ENCODE measurements at places on chromosomes 11 and 22.

DNA sequence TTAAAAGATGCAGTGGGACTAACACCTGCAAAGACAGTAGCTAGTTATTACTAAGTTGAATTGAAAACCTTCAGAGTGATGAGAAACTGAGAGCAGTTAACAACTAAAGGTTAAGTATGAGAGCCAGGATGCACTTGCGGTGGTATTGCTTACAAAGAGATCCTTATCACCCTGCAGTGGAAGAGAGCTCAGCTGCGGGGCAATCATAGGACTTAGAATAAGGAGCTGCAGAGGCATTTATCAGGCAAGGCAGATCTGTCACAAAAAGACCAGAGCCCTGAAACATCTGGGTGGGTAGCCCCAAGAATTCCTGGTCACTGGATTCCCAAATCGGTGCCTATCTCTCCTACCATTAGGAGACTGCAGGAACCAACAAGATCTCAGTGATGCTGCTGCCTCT is 34.3 kb upstream of the CFAP300 start:
- H3K36me3 ChIP-seq: no peaks in the 10 kb centered on the region
- peak; percentile 16 for DNase-seq
- H3K27ac ChIP-seq: no peak overlapping the region
- no peaks in the 10 kb centered on the region for H3K27me3 ChIP-seq
- H3K4me1 ChIP-seq: peaks cover 14% of the 10 kb centered on the region

GRCh38 chr11:106827687-106828086 is 190.6 kb downstream of the GUCY1A2 start:
- H3K27ac ChIP-seq: no peak overlapping the region
- no peaks in the 10 kb centered on the region for H3K36me3 ChIP-seq
- H3K4me1 ChIP-seq: no peaks in the 10 kb centered on the region
- no peaks in the 10 kb centered on the region for H3K27me3 ChIP-seq
- DNase-seq: no peak
- no peak overlapping the region for H3K4me3 ChIP-seq

DNA sequence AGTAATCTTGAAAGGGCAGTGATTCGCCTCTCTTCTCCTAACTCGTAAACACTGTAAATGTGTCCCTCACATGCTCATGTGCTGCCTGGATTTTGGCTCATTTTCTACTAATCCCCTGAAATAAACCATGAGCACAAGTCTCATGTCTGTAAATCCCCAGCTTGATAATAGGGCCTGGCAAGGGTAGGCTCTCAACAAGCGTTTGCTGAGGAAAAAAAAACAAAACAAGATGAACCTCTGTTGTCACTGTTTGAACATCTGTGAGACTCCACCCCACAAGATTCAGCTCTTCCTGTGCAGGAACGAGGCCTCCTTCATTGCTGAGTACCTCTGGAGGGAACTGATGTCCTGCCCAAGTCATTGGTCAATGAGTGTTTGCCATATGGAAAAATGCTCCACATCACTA is 4.5 kb upstream of the CYB5R2 start:
- no peaks in the 10 kb centered on the region for H3K27me3 ChIP-seq
- peaks cover 11% of the 10 kb centered on the region for H3K4me1 ChIP-seq
- H3K4me3 ChIP-seq: no peak overlapping the region
- peak; percentile 61 for DNase-seq
- no peaks in the 10 kb centered on the region for H3K36me3 ChIP-seq
- peak overlapping the region; percentile 61 for H3K27ac ChIP-seq

DNA sequence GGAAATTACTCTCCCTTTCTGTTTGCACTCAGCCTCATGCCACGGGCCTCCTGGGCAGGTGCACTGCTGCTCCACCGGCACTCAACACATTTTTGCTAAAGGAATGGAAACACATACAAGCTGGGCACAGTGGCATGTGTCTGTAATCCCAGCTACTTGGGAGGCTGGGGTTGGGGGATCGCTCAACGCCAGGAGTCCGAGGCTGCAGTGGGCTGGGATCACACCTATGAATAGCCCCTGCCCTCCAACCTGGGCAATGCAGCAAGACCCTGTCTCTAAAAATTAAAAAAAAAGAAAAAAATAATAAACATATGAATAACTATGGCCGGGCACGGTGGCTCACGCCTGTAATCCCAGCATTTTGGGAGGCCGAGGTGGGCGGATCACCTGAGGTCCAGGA is 30.6 kb downstream of the RRP7A start:
- DNase-seq: no peak
- no peaks in the 10 kb centered on the region for H3K36me3 ChIP-seq
- no peak overlapping the region for H3K27ac ChIP-seq
- no peaks in the 10 kb centered on the region for H3K27me3 ChIP-seq
- H3K4me1 ChIP-seq: no peaks in the 10 kb centered on the region
- H3K4me3 ChIP-seq: no peak overlapping the region

DNA sequence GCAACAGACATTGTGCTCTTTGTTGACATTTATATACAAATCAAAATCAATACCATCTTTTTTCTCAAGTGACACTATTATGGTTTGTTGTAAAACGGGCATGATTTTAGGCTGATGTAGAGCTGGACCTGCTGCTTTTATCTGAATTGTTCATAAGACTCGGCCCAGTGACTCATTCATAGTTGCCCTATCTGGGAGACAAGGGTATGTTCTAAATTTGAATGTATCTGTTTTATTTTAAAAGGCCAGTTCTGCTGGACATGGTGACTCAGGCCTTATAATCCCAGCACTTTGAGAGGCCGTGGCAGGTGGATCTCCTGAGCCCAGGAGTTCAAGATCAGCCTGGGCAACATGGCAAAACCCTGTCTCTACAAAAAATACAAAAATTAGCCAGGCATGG is 39.3 kb downstream of the CEP295 start:
- no peak overlapping the region for H3K27ac ChIP-seq
- no peak overlapping the region for H3K4me3 ChIP-seq
- no peaks in the 10 kb centered on the region for H3K27me3 ChIP-seq
- H3K36me3 ChIP-seq: no peaks in the 10 kb centered on the region
- no peaks in the 10 kb centered on the region for H3K4me1 ChIP-seq
- DNase-seq: no peak

DNA sequence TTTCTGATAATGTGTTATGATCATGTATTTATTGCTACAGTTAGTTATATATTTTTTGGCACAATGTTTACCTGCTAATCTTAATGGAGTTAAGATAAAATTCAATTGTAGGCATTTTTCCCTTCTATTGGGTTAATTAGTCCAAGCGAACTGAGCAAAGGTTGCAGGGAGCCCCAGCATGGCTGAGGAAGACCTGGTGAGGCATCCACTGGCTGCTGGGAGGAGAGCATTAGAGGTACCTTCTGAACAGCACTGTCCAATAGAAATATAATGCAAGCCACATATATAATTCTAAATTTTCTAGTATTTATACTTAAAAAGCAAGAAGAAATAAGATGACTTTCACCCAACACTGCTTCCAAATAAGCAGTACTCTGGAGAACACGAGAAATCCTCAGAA is 689 bp upstream of the TMEM126A start:
- H3K4me1 ChIP-seq: peaks cover 6% of the 10 kb centered on the region
- peak overlapping the region; percentile 86 for H3K27ac ChIP-seq
- H3K4me3 ChIP-seq: peak overlapping the region; percentile 46
- H3K27me3 ChIP-seq: peaks cover 3% of the 10 kb centered on the region

GRCh38 chr11:115338476-115338875 is 165.7 kb downstream of the CADM1 start:
- no peak for DNase-seq
- no peak overlapping the region for H3K4me3 ChIP-seq
- H3K27ac ChIP-seq: no peak overlapping the region
- H3K27me3 ChIP-seq: no peaks in the 10 kb centered on the region

GRCh38 chr11:95252586-95252985 is 21.6 kb upstream of the SESN3 start:
- no peaks in the 10 kb centered on the region for H3K27me3 ChIP-seq
- H3K4me3 ChIP-seq: no peak overlapping the region
- no peak for DNase-seq
- H3K27ac ChIP-seq: peak overlapping the region; percentile 88

DNA sequence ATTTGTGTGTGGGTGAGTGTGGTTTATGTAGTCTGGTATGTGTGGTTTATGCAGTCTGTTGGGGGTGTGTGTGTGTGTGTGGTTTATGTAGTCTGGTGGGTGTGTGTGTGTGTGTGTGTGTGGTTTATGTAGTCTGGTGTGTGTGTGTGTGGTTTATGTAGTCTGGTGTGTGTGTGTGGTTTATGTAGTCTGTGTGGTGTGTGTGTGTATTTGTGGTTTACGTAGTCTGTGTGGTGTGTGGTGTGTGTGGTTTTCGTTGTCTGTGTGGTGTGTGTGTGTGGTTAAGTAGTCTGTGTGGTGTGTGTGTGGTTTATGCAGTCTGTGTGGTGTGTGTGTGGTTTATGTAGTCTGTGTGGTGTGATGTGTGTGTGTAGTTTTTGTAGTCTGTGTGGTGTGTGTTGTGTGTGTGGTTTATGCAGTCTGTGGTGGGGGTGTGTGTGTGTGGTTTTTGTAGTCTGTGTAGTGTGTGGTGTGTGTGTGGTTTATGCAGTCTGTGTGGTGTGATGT is 26.2 kb upstream of the PARVG start:
- no peak for DNase-seq
- no peak overlapping the region for H3K4me3 ChIP-seq
- H3K27ac ChIP-seq: peak overlapping the region; percentile 34
- no peaks in the 10 kb centered on the region for H3K27me3 ChIP-seq

DNA sequence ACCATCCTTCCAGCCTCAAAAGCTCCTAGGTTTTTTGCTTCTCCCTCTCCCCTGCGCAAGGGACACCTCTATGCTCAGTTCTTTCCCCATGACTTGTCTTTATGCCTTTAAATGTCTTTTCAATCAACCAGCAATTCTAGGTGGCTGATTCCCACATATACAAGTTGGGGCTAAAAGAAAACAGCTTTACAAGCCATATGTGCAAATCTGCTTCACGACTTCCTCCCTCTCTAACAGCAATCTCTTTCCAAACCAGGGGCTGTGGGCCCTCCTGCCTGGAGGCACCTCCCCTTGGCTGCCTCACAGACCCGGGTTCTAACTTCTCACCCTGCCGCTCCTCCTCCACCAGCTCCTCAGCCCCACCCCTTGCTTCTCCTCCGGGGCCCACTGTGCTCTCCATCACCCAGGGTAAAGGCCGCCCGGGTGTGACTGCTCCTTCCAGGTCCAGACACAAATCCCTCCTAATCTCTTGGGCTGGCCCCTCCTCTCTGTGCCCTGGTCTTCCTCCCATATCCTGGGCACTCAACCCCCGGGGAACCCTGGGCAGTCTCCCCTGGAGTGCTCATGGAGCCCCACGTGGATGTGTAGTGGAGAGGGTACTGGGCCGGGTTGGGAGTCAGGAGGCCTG is 14.1 kb downstream of the TMPRSS13 start:
- no peaks in the 10 kb centered on the region for H3K36me3 ChIP-seq
- H3K4me3 ChIP-seq: no peak overlapping the region
- DNase-seq: peak; percentile 27
- H3K4me1 ChIP-seq: peaks cover 10% of the 10 kb centered on the region

GRCh38 chr11:6142936-6143335 is 27.2 kb downstream of the OR52B2 start:
- peaks cover 4% of the 10 kb centered on the region for H3K27me3 ChIP-seq
- H3K27ac ChIP-seq: no peak overlapping the region
- no peaks in the 10 kb centered on the region for H3K4me1 ChIP-seq
- no peaks in the 10 kb centered on the region for H3K36me3 ChIP-seq

DNA sequence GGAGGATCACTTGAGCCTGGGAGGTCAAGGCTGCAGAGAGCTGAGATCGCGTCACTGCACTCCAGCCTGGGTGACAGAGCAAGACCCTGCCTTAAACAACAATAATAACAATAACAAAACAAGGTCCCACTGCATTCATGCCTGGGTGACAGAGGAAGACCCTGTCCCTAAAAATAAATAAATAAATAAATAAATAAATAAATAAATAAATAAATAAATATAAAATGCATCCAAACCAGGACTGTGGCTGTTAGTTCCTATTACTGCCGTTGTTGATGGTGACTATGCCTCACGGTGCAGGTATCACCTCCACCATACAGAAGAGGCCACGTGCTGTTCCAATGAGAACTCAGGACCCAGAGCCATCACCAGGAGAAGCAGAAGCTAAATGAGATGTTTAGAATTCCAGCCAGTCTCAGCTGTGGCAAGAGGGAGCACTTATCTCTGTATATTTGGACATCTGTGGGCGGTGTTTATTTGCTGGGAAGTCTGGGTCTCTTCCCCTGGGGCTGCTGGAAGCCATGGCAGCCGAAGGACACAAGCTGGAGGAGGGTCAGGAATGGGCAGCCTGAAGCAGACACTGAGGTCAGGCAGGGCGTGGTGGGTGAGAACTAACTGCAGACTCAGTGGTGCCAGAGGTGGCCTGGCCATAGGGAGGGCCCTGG is 21.6 kb downstream of the C11orf86 start:
- no peaks in the 10 kb centered on the region for H3K4me1 ChIP-seq
- H3K27ac ChIP-seq: no peak overlapping the region
- no peaks in the 10 kb centered on the region for H3K36me3 ChIP-seq

DNA sequence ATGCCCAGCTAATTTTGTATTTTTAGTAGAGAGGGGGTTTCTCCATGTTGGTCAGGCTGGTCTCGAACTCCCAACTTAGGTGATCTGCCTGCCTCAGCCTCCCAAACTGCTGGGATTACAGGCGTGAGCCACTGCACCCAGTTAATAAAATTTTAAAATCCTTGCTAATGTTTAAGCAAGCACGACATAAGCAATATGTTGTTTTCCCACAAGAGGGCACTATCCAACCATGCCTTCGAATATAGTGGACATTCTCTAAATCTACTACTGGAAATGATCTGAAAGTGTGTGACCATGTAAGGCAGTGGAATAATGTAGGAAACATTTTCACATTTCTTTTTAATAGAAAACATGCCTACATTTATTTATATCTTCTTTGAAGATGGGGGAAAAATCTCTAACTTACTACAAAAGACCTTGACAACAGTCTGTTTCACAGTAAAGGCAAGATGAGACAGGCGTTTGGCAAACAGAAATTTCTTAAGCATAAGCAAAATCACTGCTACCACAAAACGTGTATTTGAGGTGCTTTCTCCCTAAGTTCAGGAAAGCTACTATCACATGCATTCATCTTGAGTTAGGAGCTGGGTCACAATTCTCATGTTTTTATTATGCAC is 38.2 kb downstream of the PITPNB start:
- DNase-seq: peak; percentile 79
- no peaks in the 10 kb centered on the region for H3K27me3 ChIP-seq
- H3K27ac ChIP-seq: peak overlapping the region; percentile 61

DNA sequence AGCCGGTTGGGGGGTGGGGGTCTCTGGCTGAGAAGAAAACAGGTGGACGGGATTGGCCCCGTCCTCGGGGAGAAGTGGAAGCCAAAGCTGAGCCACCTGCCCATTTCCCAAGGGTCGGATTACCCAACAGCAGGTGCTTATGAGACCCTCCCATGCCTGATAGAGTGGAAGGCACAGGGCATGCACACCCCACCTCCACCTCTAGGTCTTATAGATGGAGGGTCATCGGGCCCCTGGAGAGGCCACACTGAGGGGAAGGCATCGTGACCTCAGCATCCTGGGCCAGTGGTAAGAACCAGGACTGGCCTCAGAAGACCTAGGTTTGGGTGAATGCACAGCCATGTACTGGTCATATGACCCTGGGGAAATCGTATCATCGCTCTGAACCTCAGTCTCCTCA is 85.9 kb downstream of the BUD13 start:
- H3K4me1 ChIP-seq: no peaks in the 10 kb centered on the region
- H3K27me3 ChIP-seq: peaks cover 6% of the 10 kb centered on the region
- H3K36me3 ChIP-seq: no peaks in the 10 kb centered on the region
- no peak overlapping the region for H3K4me3 ChIP-seq

Data from hepatocyte (in vitro differentiated cells).